ENCODE measurements at places on chromosomes 12 and 14.

DNA sequence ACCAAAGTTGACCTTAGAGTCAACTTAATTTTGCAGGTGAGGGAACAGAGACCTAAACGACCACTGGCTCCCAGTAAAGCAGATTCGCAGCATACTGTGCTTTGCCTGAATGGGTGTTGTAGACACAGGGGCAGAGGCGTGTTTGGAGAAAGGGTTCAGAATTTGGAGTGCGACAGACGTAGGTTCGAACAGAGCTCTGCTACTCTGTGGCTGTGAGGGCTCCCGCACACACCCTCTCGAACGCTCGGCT is 243 bp upstream of the TOMM20L start:
- DNase-seq: no peak

DNA sequence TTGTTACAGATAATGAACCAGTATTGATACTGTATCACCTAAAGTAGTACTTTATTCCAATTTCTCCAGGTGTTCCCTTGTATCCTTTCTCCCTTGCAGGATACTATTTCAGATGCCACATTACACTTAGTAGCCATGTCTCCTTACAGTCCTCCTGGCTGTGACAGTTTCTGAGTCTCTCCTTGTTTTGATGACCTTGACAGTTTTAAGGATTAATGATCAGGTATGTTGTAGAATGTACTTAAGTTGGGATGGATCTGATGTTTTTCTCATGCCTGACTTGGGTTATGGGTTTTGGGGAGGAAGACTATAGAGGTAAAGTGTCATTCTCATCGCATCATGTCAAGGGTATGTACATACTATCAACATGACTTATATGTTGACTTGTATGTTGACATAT is 193.6 kb downstream of the ADGRD1 start:
- DNase-seq: no peak

DNA sequence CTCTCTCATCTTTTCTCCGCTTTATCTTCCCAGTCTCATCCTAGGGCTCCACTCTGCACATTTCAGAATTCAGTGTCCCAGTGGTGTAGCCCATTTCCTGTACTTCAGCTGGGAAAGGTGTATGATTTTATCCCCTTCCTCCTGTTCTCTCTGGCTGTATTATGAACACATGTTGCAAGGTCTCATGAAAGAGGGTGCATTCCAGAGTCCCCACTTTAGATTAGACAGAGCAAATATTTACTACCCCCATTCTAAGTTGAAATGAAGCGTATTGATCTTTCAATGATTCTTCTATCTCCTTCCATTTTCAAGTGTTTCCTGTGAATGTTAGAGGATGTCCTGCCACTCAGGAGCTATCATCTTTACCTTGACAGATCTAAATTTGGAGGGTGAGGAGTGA is 123.2 kb downstream of the WIF1 start:
- no peak for DNase-seq

- DNase-seq: no peak
Measured at GRCh38 chr12:16437926-16438325, 90.5 kb downstream of the MGST1 start.

- no peak for DNase-seq
Measured at GRCh38 chr12:5171701-5172100, 128.0 kb downstream of the KCNA5 start.

DNA sequence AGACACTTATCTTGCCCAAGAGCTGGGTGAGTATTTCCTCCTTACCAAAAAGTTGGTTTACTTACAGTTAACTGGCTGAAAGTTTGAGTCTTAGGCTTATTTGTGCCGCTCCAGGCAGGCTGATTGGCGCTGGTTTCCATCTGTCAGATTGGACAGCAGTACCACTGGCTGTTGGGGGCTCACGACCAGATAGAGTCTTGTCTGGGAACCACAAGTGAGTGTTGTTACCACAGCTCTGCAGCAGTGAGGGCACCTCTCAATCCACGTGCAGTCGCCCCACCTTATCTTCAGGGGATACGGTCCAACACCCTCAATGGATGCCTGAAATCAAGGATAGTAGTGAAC is 58.9 kb downstream of the DDX51 start:
- DNase-seq: no peak

GRCh38 chr12:6953442-6954315 is 2.5 kb downstream of the PTPN6 start:
- peak; percentile 78 for DNase-seq

DNA sequence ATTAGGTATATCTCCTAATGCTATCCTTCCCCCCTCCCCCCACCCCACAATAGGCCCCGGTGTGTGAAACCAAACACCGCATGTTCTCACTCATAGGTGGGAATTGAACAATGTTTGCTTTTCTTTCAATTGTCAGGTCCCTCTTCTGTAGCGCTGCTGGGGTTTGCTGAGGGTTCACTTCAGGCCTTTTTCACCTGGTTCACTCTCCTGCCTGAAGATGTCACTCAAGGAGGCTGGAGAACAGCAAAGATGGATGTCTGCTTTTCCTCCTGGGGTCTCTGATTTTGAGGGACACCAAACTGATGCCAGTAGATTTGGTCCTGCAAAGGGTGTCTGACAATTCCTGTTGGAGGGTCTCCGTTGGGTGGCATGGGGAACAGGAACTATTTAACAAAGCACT is 35.8 kb downstream of the KLRK1 start:
- no peak for DNase-seq

DNA sequence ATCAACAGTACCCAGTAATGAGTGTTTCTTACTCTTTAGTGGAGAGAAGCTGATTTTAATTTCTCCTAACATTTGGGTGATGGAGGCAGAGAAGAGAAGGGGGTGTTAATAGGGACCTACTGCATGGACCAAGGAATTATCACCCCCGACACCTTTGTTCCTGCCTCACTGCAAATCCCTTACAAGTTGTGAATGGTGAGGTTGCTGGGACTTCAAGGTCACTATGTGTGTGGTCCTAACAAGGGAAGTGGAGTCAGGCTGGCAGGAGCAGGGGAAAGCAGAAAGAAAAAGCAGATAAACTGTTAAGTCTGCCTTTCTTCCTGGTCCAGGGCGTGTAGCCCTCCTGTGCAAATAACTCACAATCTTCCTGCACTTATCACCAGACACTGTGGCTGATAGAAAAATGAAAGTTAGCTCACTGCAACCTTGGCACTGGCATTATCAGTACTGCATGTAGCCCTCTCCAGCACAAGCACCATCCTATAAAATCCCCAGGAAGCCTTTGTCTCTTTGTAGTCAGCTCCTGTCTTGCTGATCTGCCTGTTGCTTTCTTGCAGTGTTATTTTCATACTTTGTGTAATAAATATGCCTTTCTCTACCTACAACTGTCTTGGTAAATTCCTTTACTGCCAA is 112.3 kb upstream of the DNM1L start:
- no peak for DNase-seq

DNA sequence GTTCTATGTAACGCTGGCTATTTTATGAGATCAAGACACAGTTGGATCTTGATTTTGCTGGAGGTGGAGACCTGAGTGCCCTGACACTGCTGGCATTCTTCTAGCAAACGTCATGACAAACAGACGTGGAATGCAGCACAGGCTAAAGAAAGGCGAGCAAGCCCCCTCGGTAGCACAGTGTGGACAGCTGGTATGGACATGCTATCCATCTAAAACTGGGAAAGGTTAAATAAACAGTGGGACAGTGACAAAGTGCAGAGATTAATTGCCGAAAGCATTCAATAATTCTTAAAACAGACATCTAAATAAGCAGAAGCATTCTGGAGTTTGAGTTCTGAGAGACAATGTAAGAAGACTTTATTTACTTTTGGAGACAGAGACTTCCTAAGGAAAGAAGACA is 237.2 kb downstream of the FBXL14 start:
- no peak for DNase-seq
